Transverse colon (tissue), 4 donors: ENCODE measurements at places on chromosomes 2 and 18. TPM values are rescaled to one million over a fixed set of nuclear protein-coding genes. Genes with fewer than 3 reads are reported as not detected.

CYP26B1 gene
- total RNA-seq: 1.5 TPM

GALNT5 gene
- total RNA-seq: 12.5 TPM

HEATR5B gene
- 37.4 TPM for total RNA-seq

SLC35F5 gene
- 114 TPM for total RNA-seq

TTLL4 gene
- total RNA-seq: 20.5 TPM

SLC5A7 gene
- not detected for total RNA-seq

EPB41L3 gene
- 157 TPM for total RNA-seq

GALR1 gene
- 0.14 TPM for total RNA-seq

GATA6 gene
- total RNA-seq: 223 TPM

KCNJ13 gene
- not detected for total RNA-seq

CHMP1B gene
- total RNA-seq: 69.9 TPM

DNA sequence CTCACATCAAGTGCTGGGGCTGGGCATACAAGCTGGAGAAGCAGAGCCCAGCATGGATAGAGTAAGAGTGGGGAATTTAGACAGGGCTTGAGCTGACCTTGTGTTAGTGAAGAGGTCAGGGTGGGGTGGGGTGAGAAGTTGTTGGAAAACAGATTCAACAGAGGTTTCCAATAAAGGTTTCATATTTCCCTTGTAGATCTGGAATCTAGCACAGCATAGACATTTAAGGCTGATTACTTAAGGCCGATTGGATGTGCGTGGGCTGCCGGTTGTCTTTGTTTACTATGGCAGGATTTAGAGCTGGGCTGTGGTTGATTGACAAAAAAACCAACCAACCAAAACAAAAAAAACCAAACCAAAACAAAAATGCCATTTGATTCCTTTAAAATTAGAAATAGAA is 114.9 kb upstream of the SEC11C start:
- H3K27me3 ChIP-seq: no peaks in the 10 kb centered on the region
- H3K4me3 ChIP-seq: no peak overlapping the region
- no peaks in the 10 kb centered on the region for H3K36me3 ChIP-seq
- no peaks in the 10 kb centered on the region for H3K4me1 ChIP-seq

DNA sequence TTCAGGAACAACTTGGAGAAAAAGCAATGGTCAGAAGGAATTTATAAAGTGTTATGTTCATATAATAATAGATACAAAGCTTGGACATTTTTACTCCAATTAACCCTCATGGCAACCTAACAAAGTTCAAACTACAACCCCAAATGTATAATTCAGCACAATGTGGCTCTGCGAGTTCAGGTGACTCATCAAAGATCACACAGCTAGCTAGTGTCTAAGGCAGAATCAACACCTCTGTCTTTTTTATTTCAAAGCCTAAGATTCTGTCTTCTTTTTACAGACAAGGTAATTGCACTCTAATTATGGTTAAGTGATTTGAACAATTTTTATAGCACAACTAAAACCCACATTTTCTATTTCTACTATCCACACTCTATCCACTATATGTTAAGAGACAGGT is 90.5 kb downstream of the CHST9 start:
- no peak overlapping the region for H3K27ac ChIP-seq
- no peak for DNase-seq
- no peaks in the 10 kb centered on the region for H3K36me3 ChIP-seq

- H3K4me3 ChIP-seq: no peak overlapping the region
- no peak for DNase-seq
- peaks cover 29% of the 10 kb centered on the region for H3K4me1 ChIP-seq
- H3K36me3 ChIP-seq: no peaks in the 10 kb centered on the region
- peak overlapping the region; percentile 80 for H3K27ac ChIP-seq
- no peaks in the 10 kb centered on the region for H3K27me3 ChIP-seq
Measured at GRCh38 chr2:40281021-40281940, 170.6 kb downstream of the SLC8A1 start.

GRCh38 chr18:32446780-32447179 is 23.9 kb downstream of the GAREM1 start:
- DNase-seq: no peak
- no peaks in the 10 kb centered on the region for H3K36me3 ChIP-seq
- H3K27me3 ChIP-seq: no peaks in the 10 kb centered on the region
- no peaks in the 10 kb centered on the region for H3K4me1 ChIP-seq
- no peak overlapping the region for H3K4me3 ChIP-seq

DNA sequence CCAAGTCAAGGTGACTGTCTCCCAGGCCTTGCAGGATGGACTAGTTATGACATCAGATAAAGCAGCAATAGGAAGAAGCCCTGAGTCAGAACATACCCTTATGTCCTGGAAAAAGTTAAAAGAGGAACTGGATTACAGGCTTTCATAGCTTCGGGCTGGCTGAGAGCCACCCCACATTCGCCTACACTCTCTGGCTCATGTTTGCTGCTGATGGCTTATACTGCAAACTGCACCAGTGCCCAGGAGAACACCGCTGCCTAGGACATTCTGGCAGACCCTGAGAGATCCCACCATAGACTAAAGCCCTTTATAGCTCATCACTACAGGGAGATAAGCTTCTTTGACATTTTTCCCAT is 20.3 kb downstream of the SLC8A1 start:
- H3K27me3 ChIP-seq: no peaks in the 10 kb centered on the region
- H3K36me3 ChIP-seq: no peaks in the 10 kb centered on the region
- H3K4me1 ChIP-seq: no peaks in the 10 kb centered on the region
- DNase-seq: no peak
- H3K4me3 ChIP-seq: no peak overlapping the region

DNA sequence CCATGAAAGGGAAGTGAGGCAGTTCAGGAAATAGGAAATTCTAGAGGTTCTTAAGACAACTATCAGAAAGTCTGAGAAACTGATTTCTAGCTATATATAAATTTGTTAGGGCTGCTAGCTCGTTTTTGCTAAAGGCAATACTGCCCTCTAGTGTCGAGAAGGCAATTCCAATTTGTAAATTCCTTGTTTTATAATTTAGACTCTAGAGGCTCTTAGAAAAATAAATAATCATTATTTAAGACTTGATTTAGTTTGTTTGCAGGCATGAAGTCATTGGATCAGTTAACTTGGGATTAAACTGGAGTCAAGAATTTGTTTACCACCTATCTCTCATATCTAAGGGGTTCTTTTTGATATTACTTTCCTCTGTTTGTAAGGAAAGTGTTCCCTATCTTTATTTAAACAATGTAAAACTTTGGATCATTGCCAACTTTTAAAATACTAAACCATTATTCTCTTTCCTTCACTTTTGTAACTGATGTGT is 66.2 kb downstream of the ACVR2A start:
- no peaks in the 10 kb centered on the region for H3K27me3 ChIP-seq
- no peak for DNase-seq
- no peaks in the 10 kb centered on the region for H3K36me3 ChIP-seq
- no peaks in the 10 kb centered on the region for H3K4me1 ChIP-seq

DNA sequence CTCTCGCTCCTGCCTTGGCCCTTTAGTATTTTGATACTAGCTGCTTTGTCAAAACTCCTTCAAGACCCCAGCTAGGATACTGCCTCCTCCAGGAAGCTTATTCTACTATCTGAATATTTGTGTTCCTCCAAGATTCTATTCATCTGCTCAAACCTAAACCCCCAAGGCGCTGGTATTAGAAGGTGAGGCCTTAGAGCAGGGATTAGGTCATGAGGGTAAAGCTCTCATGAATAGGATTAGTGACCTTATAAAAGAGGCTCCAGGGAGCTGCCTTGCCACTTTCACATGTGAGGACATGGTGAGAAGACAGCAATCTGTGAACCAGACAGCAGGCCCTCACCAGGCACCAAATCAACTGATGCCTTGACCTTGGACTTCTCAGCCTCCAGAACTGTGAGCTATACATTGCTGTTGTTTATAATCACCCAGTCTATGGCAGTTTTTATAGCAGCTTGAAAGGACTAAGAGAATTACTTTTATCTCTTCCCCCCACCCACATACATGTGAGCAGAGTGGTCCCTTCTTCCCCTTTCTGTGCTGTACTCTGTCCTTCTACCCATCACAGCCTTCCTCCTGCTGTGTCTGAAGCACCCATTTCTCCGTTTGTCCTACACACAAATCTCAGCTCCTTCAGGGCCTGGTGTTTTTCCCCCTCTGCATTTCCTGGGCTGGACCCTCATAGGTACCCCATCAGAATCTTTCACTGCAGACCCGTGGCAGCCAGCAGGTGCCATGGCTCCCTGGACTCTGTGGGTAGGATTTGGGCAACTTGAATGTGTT is 54.5 kb downstream of the HS1BP3 start:
- peak overlapping the region; percentile 71 for H3K27ac ChIP-seq
- peak; percentile 1 for DNase-seq
- H3K4me1 ChIP-seq: peaks cover 26% of the 10 kb centered on the region
- H3K4me3 ChIP-seq: no peak overlapping the region
- H3K27me3 ChIP-seq: no peaks in the 10 kb centered on the region
- H3K36me3 ChIP-seq: no peaks in the 10 kb centered on the region

- no peaks in the 10 kb centered on the region for H3K36me3 ChIP-seq
- DNase-seq: no peak
- H3K4me1 ChIP-seq: peaks cover 14% of the 10 kb centered on the region
- H3K27me3 ChIP-seq: no peaks in the 10 kb centered on the region
Measured at GRCh38 chr2:12928775-12929401, 212.2 kb downstream of the TRIB2 start.

GRCh38 chr2:16425462-16426336 is 239.9 kb downstream of the CYRIA start:
- no peaks in the 10 kb centered on the region for H3K4me1 ChIP-seq
- no peaks in the 10 kb centered on the region for H3K27me3 ChIP-seq
- no peak overlapping the region for H3K27ac ChIP-seq
- peak; percentile 46 for DNase-seq

GRCh38 chr2:140376686-140377085 is 1596.5 kb upstream of the NXPH2 start:
- DNase-seq: no peak
- H3K4me3 ChIP-seq: no peak overlapping the region
- H3K27me3 ChIP-seq: no peaks in the 10 kb centered on the region
- no peaks in the 10 kb centered on the region for H3K4me1 ChIP-seq

DNA sequence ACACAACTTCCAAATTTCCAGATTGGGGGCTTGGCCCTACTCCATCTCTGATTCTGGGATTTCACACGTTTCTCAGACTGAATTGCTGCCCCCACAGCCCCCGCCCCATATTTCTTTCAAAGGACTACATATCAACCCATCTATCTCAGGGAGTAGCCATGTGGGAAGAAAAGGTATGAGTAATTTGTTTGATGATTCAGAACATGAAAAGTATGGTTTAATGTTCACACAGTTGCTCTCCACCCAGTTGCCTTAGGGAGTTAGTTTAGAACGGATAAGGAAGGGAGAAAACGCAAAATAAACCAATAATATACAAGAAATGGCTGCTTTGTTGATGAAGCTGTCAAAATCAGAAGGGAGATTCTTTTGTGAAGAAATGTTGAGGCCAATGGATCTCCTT is 145.1 kb downstream of the PIEZO2 start:
- H3K27me3 ChIP-seq: no peaks in the 10 kb centered on the region
- H3K4me3 ChIP-seq: no peak overlapping the region
- no peaks in the 10 kb centered on the region for H3K36me3 ChIP-seq
- no peak overlapping the region for H3K27ac ChIP-seq
- no peak for DNase-seq

DNA sequence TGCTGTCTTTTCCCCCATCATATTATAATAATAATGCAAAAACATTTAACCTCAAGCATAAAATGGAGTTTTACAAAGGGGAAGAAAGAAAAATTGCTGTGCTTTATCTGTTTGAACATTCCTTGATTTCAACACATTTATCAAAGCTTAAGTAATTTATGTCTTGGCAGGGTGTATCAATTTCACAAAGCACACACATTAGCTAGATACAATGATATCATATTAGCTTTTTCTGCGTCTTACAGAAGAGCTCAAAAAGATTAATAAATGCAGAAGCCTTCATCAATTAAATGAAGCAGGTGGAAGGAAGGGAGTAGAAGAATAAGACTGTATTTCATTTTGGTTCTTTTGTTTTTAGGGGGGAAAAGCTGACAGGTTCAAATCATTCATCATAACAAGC is 103.0 kb downstream of the NXPH2 start:
- DNase-seq: no peak
- no peaks in the 10 kb centered on the region for H3K36me3 ChIP-seq
- no peak overlapping the region for H3K27ac ChIP-seq
- no peaks in the 10 kb centered on the region for H3K27me3 ChIP-seq
- no peaks in the 10 kb centered on the region for H3K4me1 ChIP-seq
- H3K4me3 ChIP-seq: no peak overlapping the region

DNA sequence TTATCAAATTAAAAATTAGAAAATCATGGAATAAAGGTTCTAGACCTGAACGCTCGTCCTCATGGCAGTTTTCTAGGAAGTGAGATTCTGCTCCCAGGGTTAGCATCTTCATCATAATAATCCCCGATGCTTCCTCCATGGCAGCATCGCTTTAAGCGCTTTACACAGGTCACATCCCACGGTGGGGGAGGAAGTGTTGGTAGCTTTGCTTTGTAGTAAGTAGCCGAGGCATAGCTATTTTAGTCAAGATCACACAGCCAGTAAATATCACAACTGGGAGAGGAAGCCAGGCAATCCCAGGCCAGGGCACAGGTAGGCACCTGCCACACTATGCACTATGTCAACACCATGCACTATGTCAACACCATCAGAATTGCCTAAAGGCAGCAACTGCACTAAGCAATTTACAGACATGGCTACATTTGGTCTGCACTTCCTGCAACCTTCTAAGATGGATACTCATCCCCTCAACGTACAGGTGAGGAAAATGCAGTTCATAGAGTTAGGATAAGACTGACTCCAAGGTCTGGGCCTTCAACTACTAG is 205.5 kb downstream of the FBXO15 start:
- H3K27ac ChIP-seq: no peak overlapping the region
- DNase-seq: no peak
- H3K4me3 ChIP-seq: no peak overlapping the region
- H3K4me1 ChIP-seq: no peaks in the 10 kb centered on the region
- H3K36me3 ChIP-seq: no peaks in the 10 kb centered on the region

DNA sequence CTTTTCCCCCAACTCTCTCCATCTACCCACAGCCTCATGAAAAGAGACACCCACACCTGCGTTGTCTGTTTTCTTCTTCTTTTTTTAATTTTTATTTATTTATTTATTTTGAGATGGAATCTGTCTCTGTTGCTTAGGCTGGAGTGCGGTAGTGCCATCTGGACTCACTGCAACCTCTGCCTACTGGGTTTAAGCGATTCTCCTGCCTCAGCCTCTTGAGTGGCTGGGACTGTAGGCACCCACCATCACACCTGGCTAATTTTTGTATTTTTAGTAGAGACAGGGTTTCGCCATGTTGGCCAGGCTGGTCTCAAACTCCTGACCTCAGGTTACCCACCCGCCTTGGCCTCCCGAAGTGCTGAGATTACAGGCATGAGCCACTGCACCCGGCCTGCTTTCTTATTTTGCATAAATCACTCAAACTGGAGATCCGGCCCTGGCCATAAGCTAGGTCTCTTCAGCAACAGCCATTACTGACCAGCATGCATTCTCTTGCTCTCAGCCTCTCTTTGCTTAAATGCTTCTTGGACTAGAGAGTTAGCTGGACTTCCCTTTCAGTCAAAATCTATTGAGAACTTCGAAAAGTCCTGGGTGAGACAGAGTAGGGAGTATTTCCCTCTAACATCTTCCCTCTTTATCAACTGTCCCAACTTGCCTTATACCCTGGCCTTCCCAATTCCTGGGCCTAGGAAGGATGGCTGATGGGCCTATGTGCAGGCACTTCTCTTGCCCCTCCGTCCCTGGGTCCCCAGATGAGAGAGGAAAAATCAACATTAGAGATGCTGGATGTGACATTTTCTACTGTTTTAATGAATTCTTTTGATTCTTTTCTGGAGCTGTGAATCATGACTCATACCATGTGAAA is 27.3 kb downstream of the MYCN start:
- H3K27ac ChIP-seq: no peak overlapping the region
- H3K4me1 ChIP-seq: no peaks in the 10 kb centered on the region
- H3K4me3 ChIP-seq: no peak overlapping the region
- H3K27me3 ChIP-seq: no peaks in the 10 kb centered on the region
- DNase-seq: no peak
